ENCODE measurements at places on chromosomes 2 and 18.

DNA sequence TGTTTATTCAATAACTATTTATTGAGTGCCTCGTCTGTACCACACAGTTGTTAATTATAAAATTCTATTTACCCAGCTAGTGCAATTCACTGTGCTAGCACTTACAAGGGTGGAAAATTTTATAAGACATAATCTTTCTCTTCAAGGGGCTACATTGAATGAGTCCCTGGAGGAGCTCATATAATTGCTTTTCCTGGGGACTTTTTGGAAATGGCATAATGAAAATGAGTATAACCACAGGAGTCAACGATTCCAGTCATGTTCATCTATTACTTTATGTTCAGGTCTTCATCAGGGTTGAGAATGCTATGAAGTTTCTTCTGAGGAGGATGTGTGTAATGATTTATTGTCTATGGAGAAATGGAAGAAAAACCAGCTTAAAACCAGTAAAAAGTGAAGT is 52.9 kb upstream of the TMEM200C start:
- DNase-seq: no peak

GRCh38 chr2:160205505-160205904 is 5.4 kb upstream of the ITGB6 start:
- peak; percentile 99 for DNase-seq

GRCh38 chr2:120898496-120898895 is 162.8 kb downstream of the GLI2 start:
- no peak for DNase-seq

- DNase-seq: no peak
Observed at GRCh38 chr2:131035826-131036231, 57.4 kb downstream of the FAM168B start.

GRCh38 chr2:11907190-11907589 is 160.8 kb downstream of the LPIN1 start:
- DNase-seq: no peak

GRCh38 chr18:68733707-68734106 is 18.8 kb upstream of the TMX3 start:
- no peak for DNase-seq

DNA sequence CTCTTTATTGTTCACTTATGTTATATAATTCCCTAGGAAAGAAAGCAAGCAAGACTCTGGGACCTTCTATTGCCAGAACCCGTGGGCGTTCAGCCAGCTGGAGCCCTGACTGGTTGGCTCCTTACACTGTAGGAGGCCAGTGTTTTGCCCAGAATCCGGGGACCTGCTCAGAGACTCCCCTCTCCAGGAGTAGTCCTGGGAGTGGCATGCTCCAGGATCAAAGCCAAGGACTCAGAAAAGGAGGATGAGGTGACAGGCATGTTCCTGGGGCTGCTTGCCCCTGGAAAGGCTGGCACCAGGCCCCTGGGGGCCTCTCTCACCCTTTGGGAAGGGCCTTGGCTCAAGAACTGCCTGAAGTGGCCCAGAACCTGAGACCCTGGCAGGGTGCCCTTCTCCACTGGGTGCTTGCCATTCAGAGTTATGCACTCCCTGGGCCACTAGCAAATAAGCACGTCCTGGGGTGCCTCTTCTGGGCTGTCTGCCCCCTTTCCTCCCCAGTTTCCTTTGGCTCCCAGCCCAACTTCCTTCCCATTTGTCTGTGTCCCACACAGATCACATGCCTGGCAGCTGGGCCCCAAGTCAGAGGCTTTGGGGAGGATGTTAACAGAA is 19.6 kb upstream of the KIF3C start:
- no peak for DNase-seq

GRCh38 chr2:127216095-127216494 is 4.0 kb downstream of the CYP27C1 start:
- no peak for DNase-seq

DNA sequence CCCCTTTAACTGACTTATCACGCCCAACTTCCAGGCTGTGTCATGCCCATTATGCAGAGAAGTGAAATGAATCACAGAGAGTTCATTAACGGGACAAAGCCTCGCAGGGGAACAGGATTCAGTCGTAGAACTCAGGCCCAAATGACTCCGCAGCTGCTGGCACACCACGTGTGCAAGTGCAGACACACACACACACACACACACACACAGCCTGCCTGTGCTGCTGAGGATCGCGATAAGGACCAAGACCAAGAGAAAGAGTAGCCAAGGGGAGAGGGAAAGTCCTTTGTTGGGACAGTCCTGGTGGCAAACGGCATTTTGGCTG is 90.0 kb upstream of the TAF1B start:
- peak; percentile 87 for DNase-seq

DNA sequence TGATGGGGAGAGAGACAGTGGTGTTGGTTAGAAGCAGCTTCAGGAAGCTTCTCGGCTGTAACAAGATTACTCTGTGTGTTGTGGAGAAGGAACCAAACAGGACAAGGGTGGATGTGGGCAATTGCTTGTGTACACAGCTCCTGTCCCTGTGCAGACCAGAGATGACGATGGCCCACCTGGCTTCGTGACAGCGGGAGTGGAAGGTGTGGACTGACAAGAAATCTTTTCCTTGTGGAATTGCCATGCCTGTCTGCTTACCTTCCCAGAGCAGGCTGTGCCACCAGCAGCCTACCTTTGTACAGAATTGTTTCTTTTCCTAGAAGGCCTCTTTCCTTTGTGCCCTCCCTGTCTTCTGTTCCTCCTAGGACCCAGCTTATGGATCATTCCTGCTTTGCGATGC is 93.8 kb downstream of the ITGB1BP1 start:
- no peak for DNase-seq

DNA sequence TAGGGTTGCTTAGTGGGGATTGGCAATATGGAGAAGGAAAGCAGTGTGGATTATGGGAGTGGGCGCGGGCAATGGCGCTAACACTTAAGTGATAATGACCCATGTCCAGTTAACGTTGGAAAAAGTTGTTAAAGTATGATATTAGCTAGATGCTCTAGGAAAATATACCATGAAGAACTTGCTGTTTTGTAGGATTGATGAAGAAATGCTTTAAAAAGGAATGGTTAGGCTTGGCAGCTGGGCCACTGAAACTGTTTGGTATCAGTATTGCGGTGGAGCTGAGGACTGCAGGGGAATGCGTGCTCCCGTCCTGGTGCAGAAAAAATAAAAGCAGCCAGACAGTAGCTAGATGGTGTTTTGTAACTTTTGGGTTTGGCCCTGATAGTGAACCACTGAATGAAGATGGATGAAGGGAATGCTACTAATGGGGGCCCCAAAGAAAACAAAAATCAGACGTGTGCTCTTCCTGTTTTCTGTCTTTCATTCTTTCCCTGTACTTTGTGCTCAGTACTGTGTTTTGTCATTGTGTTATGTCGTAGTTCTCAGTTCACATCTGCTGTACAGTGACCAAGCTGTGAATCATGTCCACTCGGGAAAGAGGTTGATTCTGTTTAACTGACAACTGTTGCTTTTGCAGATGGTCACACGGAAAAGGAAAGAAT is 999 bp downstream of the INSIG2 start:
- DNase-seq: peak; percentile 61

DNA sequence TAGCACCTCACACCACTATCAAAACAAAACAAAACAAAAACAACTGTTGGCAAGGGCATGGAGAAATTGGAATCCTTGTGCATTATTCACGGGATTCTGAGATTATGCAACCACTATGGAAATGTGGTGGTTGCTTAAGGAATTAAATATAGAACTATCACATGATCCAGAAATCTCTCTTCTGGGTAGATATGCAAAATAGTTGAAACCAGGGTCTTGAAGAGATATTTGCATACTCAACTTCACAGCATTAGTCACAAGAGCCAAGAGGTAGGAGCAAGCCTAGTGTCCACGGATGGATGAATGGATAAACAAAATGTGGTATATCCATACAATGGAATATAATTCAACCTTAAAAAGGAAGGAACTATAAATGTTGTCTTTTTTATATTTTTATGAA is 7.0 kb downstream of the TMEM131 start:
- no peak for DNase-seq

GRCh38 chr2:111665011-111665410 is 219.0 kb downstream of the ANAPC1 start:
- no peak for DNase-seq

GRCh38 chr2:229855116-229855515 is 66.7 kb downstream of the TRIP12 start:
- DNase-seq: no peak

DNA sequence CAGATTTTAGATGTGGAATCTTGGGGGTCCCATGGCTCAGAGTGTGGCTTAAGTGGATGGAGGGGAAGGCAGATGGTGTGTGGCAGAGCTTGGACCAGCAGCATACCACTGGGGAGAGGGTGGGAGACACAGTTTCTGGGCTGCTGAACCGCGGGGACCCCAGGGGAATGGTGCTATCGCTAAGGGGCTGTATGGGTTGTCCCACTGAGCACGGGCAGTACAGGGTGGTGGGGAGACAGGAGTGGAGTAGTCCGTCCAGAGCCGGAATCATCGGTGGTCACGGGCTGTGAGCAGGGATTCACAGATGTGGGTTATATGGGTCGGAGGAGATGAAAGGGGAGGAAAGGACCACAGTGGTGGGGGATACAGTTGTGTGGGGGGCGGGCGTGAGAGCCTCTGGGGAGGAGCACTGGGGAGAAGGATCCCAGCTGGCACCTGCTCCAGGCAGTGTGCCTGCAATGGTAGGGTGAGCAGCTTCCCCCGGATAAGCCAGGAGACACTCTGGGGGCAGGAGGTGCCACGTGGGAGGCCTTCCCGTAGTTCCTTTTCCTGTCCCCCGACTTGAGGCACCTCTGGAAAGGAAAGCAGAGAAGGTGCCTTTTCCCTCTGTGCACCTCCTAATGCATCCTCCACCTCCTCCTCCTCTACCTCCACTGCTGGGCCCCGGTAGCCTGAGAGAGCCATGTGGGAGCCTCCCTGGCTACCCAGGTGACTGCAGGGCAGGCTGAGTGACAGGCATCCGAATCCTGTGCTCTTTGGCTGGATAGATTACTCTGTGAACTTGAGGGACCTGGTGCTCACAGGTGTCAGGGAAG is 24.9 kb downstream of the IGFBP5 start:
- no peak for DNase-seq

DNA sequence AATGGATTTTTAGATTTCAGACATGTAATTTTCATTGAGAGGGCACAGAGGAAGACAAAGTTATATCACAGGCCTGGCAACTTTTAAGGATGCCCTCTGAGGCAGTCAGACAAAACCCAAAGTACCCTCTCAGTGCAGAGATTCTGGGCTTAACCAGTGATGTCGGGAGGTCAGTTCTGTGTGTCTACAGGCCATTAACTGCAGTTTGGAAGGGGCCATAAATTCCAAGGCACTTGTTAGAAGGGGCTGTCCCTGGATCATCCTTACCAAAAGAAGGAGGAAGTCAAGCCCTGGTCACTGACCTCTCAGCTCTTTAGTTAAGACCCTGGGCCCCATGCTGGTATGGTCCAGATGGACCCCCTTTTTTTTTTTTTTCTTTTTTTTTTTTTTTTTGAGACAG is 60.7 kb downstream of the LRRFIP1 start:
- DNase-seq: no peak

DNA sequence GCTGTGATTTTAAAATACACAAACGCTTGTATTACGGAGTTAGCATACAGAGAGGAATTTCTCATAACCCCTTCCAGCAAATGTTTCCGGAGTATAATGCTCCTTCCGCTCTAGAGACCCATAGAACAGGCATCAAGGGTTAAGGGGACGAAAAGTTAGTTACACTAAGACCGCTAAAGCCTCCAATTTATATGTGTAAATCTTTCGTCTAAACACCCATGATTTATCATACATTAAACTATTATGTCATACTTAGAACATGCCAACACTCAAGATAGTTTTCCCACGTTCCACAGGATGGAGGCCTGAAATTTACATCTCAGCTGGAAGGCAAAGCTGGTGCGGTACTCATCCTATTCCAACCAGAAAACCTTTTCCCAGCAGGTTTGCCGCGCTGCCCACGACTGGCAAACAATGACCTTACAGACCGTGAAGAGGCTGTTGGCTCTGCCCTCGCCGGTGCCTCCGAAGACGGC is 650 bp downstream of the ORMDL1 start:
- no peak for DNase-seq

DNA sequence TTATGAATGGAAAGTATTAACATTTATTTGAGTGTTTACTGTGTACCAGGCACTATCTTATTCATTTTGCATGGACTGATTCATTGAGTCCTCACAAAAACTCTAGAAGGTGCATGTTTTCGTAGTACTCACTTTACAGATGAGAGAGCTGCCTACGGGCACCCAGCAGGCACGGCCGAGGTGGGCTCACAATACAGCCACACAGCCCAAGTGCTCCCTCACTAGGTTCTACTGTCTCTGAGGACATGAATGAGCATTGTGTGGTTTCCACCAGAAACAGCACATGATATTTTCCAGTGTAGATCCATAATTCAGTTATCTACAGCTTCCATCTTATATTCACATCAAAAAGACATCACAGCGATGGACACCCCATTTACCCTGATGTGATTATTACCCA is 101.4 kb downstream of the FTCDNL1 start:
- DNase-seq: no peak

- DNase-seq: no peak
Observed at GRCh38 chr2:215479536-215480240, 43.8 kb upstream of the FN1 start.

DNA sequence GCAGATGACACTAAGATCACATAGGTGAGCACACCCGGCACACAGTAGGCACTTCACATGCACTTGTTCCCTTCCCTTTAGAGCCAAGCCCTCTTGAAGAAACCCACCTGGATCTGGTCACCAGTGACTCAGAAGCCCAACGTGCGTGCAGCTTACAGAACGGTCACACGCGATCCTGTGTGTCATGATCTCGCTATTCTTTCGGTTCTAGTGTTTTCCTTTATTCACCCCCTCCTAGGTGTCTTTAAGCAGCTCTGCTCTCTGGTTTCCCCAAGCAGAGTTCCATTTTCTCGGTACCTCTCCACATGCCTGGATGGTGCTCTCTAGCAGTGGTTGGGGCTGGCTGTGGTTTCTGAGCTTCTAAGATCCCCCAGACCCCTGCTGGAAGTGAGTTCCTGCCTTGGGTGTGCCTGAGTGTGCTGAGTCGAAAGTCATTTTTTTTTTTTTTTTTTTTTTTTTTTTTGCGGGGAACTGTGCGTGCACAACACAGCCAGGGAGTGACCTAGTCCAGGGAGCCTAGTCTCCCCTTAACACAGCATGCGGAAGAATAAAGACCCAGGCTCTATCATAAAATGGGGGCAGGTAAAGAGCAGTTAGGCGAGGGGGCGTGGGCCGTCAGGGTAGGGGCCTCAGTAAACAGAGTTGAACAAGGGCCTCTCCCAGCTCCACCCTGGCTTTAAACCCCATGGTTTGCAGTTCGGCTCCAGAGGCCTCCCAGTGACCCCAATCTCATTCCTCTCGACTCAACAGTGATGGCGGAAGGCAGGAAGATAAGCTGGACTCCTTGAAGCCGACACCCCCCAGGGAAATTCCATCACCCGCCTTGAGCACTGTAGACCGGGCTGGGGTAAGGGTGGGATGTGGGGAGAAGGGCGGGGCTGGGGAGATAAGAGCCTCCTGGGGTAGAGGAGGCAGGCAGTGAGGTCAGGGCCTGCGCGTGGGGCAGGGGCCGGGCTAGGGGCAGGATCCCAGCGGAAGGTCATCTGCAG is 29.8 kb upstream of the DNMT3A start:
- no peak for DNase-seq

GRCh38 chr2:233063269-233063975 is 3.3 kb downstream of the INPP5D start:
- no peak for DNase-seq

Data from Caki2 (cell line).